ENCODE measurements at places on chromosomes 1 and 21.

- DNase-seq, result peak; percentile 48
Observed at GRCh38 chr21:24729568-24729967, 877.7 kb downstream of the MRPL39 start.

DNA sequence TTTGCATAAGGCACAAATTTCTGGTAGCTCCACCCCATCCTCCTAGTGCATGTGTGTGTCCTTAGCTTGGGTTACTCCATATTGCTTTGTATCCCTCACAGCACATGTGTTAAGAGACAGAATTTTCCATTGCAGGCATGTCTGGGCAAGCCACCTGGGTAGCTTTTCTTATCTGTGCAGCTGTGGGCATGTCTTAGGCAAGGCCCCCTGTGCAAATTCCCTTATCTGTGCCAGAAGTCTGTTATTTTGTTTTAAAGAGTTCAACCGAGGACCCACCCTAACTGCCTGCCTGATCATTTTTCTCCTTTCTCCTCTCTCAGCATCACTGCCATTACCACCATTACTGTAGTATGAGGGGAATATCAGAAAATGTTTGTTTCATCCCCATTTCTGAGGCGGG is 131.9 kb downstream of the CYYR1 start:
- peak; percentile 16 for DNase-seq

DNA sequence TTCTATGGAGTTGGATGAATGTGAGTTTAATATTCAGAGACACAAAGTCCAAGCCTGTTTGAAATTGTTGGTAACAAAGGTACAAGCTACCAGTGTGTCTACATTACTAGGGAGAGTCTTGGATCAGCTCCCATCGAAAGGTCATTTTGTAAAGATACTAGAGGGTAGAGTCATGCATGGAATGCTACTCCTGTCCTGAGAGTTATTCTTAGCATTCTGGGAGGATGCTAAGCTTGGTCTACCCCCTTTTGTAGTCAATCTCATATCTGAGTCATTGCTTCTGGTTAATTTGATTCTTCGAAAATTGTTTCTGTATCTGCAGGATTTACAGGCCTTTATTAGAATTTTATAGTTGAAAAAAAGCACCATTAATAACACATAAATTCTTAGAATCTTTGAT is 240.2 kb downstream of the ST6GALNAC3 start:
- no peak for DNase-seq

DNA sequence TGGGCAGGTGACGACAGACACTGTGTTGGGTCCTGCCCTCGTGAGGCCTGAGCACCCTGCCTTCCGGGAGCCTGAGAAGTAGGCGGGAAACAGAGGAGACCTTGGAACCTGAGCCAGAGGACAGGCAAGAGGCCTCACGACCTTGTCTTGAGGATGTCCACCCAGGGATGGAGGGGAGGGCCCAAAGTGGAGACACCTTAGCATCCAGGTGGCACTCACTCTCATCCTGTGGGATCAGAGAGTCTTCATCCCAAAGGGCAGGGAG is 347.2 kb downstream of the NPHP4 start:
- no peak for DNase-seq

DNA sequence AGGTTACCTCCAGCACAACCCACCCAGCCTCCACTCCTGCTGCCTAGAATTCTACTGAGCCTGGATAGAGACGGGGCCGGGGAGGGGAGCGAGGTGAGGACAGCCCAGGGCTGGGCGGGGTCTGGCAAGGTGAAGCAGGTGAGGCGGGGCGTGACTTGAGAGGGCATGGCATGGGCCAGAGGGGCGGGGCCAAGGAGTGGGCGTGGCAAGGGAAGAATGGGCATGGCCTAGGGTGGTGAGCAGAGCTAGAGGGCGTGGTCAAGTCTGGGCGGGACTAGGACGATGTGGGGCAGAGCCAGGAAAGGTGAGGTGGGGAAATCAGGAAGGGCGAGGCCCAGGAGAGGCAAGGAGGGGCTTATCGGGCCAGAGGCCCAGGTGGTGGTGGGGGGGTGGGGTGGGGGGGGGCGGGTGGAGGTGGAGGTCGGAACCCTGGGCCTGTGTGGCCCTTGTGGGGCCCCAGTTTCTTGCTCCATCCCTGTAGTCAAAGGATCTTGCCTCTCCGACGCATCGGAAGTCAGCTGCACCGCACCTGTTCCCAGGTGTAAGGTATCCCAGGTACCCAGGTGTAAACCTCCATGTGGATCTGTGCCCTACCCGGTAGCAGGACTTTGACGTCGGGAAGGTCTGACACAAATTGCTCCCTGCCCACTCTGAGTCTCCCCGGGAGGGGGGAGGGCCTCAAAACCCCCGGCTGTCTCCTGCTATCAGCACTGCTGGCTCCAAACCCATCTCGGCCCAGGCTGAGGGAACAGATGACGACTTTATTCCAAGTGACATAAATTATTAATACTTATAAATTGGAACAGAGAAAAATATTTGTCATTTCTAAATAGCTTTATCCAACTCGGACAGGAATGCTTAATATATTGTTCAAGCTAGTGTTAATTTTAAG is 32.9 kb upstream of the UTS2 start:
- peak; percentile 20 for DNase-seq

- DNase-seq, result no peak
Observed at GRCh38 chr1:235088430-235088829, 40.2 kb downstream of the TOMM20 start.

- no peak for DNase-seq
Observed at GRCh38 chr1:59352065-59352464, 55.2 kb downstream of the FGGY start.

DNA sequence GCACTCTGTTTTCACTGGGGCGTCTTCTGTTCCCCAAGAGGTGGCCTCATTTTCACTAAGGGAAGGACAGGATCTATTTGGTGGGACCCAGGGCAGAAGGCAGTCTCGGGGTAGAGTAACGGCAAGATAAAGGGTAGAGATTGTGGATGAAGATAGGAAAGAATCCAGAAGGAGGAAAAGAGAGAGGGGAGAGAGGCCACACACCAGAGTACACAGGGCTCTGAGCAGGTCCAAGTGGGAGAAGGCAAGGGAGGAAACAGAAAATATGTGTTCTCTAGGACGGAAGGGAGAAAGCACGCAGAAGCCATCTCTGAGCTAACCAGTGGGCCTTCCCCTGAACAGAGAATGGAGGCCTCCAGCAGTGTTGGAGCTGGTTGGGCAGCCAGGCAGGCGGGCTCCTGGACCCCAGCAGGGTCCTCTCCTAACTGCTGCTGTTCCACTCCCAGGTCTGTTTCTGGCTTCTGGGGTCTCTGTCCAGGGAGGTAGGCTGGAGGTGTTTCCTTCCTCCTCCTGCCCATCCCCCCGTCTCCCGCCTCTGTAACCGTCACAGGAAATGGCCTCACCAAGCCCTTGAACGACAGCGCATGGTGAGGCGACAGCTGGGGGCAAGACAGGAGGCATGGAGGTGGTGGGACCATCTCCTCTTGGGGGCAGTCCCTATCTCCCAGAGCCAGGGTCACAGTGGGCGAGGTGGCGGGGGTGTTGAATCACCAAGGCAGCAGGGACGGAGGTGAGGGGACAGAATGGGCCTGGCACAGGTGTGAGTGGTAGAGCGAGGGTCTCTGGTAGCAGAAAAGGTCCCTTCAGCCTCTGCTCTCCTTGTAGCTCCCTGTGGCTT is 649 bp downstream of the PTPN7 start:
- no peak for DNase-seq

DNA sequence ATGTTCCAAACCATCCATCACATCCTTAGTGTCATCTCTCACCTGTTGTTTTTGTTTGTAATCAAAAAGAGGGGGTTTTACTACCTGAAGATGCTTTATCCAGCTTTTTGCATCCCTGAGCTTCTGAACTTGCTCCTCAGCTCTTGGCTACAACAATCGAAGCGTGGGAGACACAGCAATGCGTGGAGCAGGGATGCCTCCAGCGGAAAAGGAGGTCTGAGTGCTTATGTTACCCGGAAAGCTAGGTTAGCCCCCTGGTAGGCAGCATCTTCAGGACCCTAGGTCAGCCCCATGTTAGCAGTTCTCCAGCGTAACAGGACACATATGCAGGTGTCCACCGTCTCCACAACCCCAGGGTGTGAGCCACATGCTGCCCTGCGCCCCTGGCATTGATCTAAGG is 141.5 kb downstream of the RRAGC start:
- DNase-seq, result no peak

DNA sequence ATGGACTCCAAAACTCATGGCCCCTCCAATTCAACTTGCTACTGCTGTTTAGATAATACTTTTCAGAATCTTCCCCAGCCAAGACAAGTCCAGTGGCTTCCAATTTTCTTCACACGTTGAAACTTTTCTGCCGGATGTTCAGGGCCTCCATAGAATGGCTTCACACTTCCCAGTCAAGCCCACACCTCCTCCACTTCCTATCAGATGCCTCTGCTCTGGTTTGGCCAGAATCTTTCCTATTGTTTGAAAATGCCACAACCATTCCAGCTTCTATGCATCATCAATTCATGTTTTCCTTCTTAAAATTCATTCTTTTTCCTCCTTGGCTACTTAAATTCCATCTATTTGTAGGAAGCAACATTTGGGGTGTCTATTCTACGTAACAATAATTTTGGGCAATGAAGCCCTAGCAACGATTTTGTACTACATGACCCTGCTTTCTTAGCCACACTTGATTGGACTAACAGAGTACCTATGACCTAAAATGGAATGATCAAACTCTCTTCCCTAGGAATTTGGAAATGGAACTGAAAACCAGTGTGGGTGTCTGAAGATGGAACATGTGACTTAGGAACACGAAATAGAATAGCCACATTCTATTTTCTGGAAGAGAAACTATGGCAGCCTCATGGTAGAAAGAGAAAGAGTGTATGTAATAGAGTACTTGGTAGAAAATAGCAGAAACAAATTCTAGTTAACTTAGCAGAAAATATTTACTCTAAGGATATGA is 74.1 kb upstream of the CNIH3 start:
- peak; percentile 50 for DNase-seq

DNA sequence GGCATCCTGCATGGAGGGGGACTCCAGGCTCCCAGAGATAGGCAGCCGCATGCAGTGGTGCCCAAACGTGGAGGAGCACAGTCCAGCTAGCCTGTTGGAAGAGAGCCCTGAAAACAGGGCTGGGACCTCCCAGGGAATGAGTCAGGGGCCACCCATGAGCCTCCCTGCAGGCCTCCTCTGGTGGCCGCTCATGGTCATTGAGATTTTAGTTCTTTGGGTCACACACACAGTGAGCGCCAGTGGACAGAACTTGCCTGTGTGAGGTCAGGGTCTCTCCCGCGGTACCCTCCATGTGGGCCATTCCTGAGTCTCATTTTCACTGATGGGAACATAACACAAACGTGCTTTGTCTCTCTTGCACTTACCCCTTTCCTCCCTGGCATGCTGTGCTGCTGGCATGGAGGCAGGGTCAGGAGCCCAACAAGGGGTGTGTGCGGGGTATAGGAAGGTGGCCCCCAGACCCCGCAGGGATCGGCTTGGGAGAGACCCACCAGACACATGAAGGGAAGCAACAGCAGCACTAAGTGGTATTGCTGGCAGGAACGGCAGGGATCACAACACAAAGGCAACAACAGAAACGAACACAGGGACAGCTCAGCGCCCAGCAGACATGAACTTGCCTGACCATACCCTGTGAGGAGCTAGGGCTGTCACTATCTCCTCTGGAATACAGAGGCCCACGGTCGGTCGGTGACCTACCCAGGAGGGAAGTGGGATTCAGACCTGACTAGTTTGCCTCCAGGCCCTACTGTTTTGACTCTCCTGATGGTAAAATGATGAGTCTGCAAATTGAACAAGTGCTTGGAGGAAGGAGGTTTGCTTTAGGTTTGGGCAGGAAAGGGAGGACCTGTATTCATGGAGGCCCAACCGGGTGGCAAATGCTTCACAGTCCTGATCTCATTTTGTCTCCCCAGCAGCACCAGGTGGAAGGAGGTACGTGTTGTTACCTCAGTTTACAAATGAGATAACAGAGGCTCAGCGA is 31.8 kb downstream of the ABCG1 start:
- no peak for DNase-seq

GRCh38 chr1:24178407-24178806 is 8.7 kb downstream of the IFNLR1 start:
- DNase-seq, result no peak

- DNase-seq, result no peak
Observed at GRCh38 chr1:200369131-200369530, 40.7 kb downstream of the ZNF281 start.

Measured in foreskin keratinocyte (primary cell).